ENCODE measurements at places on chromosomes 3 and 15.
A peak's percentile ranks its signal among the peaks of the same experiment; 100 is the strongest.

DNA sequence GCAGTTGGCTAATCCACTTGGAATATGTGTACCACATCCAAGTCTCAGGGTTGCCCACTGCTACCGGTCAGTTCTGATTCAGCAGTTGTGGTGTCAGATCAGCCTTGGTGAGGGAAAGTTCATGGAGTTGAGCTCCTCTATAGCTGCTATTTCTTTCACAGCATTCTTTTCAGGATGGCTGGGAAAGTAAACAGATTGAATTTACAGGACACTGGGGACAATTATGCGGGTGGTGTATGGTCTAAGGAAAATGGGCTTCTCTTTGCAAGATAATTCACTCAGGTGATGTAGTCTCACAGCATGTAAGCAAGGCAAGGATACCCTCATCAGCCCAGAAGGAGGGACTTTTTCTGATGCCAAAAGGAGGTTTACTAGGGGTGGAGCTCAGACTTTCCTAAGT is 249.9 kb downstream of the DOCK3 start:
- DNase-seq = no peak

- no peak for DNase-seq
Measured at GRCh38 chr3:116877968-116878367, 168.4 kb downstream of the TUSC7 start.

DNA sequence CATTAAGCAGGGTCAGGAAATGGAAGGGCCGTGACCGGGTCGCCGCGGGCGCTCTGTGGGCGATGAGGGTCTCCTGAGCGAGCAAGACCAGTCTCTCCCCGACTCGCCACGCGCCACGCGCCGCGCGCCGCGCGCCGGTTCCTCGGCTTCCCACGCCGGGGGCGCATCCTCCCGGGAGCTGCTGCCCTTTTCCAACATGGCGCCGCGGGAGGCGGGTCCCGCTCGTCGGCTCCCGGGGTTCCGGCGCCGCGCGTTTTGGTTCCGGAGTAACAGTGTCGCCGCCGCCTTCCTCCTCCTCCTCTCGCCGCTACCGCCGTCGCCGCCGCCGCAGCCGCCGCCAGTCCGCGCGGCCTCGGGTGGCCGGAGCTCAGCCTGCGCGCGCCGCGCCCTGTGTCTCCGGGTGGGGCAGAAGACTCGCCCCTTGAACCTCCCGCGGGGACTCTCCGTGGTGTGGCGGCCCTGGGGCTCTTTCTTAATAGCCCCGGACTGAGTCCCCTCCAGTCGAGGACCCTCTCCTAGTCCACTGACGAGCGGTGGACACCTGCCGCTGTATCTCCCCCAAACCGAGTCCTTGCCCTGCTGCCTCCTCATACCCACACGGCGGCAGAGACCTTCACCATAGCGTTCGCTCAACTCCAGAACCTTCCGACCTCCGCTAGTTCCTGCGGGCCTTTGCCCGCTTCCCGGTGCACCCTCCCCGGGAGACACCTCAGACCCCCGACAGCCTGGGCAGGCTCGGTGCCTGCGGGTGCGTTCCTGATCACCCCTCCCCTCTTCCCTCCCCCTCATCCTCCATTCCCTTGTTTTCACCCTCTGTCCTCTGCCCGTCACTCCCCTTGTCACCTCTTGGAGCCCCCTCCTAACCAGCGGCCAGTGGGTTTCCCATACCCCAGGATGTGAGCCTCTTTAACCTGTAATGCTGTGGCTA is at the start of gene MAP2K5:
Gene MAP2K5 (plus strand): TSS at position 284 of the 928 bp plus-strand sequence. CDS start 633 bp downstream, at position 917.
- peak; percentile 80 for DNase-seq

DNA sequence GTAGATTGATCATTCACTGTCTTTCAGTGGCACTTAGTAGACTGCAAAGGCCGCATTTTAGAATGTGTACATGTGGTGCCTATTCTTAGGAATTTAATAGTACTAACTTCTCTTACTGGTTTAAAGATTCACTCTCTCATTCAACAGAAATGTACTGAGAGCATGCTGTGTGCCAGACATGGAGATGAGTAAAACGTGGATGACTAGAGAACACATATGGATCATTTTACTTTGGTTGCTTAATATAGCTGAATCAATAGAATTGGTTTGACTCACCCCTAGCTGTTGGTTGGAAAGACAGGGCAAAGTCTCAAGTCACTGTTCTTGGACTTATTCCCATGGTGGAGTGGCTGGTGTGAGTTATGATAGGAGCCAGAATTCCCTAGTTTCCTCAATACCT is 109.1 kb upstream of the TNFAIP8L3 start:
- DNase-seq = no peak

DNA sequence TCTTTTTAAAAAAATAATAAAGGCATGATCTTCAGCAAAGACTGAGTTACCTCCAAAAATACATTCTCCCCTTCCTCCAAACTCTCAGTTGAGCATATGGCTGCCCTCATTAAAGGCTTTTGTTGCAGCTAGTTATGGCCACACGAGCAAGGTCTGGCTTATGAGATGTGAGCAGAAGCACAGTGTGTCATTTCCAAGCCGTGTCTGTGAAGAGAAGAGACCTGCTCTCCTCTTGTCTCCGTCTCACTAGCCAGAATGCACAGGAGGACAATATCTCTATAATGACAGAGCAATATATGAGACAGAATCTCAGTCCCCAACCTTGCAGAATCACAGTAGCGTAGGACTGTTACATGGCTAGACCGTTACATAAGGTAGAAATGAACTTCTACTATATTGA is 152.3 kb downstream of the MAGI1 start:
- no peak for DNase-seq

GRCh38 chr15:82124331-82125263 is 78.8 kb upstream of the MEX3B start:
- no peak for DNase-seq

DNA sequence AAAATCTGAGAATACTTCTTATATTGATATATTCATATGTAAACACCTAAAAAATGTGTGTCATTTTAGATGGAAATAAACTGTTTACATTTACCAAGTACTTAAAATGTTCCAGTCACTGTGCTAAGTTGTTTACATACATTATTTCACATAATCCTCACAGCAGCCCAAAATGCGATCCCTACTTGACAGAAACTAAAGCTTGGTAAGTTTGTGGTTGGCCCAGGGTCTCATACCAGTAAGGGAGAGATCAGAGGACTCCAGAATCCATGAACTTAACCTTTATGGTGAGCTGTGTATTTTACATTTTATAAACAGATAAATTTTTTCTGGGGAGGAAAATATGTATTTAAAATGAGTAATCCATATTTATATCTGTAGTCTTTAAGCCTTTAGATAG is 51.2 kb downstream of the SLC25A26 start:
- no peak for DNase-seq

DNA sequence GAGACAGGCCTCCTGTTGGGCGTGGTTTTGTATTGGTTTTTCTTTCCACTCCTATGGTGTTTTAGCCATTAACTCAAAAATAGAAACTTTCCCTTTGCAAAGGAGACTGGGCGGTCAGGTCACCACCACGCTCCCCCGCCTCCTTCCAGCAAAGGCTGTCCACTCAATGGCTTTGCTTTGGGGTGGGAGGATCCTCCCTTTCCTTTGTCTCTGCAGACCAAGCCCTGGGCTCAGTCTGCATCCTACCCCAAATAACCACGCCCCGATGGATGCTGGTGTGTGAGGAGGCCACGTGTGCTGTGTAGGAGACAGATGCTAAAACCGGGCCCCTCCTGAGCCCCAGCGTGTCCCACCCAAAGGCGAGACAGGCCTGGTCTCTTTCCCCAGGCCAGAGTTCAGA is 68.5 kb downstream of the GRIP2 start:
- DNase-seq = no peak

DNA sequence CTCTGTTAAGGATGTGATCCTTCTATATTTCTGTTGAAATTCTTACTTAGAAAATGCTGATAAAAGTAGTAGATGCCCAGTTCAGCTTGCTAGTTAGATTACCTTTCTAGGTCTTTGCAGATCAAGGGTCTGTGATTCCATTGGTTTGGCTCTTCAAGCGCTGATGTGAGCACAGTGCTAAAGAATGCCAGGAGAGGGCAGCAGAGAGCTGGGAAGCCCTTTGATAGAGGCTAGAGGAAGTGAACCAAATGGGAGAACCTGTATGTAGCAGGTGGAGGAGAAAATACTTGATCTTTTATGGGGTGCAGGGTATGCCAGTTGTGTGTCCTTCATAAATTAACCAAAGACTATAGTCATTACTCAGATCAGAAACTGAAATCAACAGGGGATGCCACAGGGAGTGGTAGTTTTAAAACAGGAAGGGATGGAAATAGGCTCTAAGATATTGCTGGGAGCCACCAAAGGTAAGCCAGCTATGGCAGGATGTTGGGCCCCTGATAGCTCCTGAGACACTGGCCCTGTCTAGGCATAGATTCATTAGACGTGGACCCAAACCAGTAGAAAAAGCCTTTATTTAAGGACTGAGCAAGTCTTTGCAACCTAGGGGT is 677.4 kb downstream of the SQOR start:
- peak; percentile 23 for DNase-seq

GRCh38 chr15:101054991-101055390 is 135.8 kb downstream of the LRRK1 start:
- no peak for DNase-seq

DNA sequence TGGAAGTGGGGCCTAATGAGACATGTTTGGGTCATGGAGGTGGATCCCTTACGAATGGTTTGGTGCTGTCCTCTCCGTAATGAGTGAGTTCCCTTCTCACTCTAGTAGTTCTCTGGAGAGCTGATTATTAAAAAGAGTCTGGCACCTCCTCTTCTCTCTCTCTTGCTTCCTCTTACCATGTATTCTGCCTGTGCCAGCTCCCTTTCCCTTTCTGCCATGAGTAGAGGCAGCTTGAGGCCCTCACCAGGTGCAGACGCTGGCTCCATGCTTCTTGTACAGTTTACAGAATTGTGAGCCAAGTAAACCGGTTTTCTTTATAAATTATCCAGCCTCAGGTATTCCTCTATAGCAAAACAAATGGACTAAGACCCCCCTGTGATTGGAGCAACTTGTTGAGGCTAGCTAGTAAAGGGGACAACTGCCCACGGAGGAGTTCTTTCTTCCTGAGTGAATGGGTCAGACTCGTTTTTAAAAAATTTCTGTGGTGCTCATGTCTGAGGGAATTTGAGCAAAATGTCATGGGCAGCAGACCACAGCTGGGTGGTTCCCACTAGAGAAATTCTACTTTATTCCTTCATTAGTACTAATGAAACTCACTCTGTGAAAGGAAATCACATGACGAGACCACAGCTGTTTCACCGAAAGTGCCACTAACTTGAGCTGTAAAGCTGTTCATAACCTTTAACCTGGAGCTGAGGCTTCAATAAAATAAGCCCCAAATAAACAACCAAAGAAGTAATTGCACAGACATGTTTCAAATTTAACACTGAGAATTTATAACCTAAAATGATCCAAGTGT is 210.0 kb downstream of the NFKBIZ start:
- DNase-seq = no peak

DNA sequence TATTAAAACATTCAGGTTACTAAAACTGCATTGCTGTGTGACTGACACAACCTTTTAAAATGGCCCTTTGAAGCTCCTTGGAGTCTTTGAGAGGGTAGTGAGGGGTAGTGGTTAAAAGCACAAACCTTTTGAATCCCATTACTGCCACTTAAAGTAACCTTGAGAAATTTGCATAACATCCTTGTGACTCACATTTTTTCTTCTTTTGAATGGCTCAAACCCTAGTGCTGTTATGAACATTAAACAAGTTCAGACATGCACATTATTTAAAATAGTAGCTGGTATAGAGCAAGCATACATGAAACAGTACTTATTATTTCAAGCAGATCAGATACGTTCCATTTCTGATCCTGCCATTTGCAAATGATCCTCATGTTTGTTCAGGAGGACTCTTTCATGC is 3.7 kb upstream of the CLDN1 start:
- DNase-seq = no peak

- DNase-seq = no peak
Measured at GRCh38 chr15:25059698-25060471, 105.1 kb downstream of the SNRPN start.

- DNase-seq = peak; percentile 65
Measured at GRCh38 chr15:74620636-74621545, 5.3 kb downstream of the CLK3 start.

GRCh38 chr15:66004618-66005262 is 135.4 kb downstream of the RAB11A start:
- DNase-seq = no peak

DNA sequence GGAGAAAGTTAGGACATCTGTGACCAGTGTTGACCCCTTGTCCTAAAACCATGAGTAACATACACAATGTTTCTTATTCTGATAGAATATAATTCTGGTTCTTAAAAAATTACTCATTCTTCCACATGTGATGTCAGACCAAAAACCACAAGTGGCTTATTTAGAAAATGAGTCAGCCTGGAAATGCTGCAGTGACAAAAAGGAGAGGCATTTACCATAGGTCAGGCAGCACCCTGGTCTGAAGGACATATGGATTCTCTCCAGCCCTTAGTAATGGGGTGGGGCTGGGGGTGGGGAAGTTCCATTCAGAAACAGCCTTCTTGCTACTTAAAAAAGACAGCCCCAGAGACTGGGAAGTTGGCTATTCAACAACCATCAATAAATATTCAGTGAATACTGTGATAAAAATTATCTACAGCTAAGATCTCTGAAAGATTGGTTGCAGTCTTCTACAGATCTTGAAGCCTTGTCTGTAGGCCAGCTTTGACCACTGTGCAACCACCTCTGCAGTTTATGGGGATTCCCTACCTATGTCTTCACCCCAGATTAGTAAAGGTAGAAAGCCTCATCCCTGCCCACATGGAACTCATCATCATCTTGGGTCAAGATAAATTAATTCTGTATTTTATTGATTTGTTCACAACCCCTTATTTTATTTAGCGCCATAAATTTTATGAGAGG is 34.9 kb upstream of the TIMP4 start:
- DNase-seq = no peak

DNA sequence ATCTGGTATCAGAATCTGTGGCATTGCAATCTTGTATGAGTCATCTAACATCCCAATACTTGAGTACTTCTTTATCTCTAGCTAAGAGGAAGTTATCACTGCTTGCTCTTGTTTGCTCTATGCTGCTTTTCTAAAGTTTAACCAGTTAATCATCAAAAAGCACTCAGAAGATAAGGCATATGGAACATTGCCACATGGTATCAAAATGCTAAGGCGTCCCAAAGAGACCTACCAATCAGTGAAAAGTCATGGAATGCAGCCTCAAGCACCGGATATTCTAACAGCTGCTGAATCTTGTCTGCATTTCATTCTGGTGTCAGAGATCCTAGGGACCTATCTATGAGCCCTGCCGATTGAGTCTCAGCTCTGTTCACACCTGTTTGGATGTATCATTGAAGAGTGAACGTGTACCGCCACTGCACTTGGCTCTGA is 192.8 kb downstream of the ARPP21 start:
- no peak for DNase-seq

GRCh38 chr15:93070132-93070531 is 18.9 kb downstream of the RGMA start:
- no peak for DNase-seq
